Stimulated activated naive B cell treated with anti-CD40 and anti-IgM and Interleukin-4, amounts not matched to agents 10 μg/mL and 1 μg/mL and 100 μg/mL, for 72 hours (primary cell): ENCODE measurements at places on chromosomes 5 and 9.

- no peak for DNase-seq
- H3K36me3 ChIP-seq = peaks cover 28% of the 10 kb centered on the region
- H3K4me3 ChIP-seq = peak overlapping the region; percentile 3
- H3K4me1 ChIP-seq = peaks cover 54% of the 10 kb centered on the region
Measured at GRCh38 chr9:37405350-37405749, 17.1 kb upstream of the GRHPR start.

DNA sequence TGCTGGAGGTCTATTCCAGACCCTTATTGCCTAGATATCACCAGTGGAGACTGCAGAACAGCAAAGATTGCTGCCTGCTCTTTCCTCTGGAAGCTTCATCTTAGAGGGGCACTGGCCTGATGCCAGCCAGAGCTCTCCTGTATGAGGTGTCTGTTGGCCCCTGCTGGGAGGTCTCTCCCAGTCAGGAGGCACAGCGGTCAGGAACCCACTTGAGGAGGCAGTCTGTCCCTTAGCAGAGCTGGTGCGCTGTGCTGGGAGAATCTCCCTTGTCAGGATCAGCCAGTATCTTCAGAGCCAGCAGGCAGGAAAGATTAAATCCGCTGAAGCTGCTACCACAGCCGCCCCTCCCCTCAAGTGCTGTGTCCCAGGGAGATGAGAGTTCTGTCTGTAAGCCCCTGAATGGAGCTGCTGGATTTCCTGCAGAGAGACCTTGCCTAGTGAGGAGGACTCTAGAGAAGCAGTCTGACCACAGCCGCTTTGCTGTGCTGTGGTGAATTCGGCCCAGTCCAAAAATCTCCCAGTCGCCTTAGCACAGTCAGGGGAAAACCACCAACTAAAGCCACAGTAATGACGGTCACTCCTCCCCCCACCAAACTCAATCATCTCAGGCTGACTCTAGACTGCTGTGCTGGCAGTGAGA is 124.1 kb downstream of the JAKMIP2 start:
- no peak overlapping the region for H3K27ac ChIP-seq
- H3K4me1 ChIP-seq = no peaks in the 10 kb centered on the region
- no peaks in the 10 kb centered on the region for H3K27me3 ChIP-seq
- H3K36me3 ChIP-seq = peaks cover 2% of the 10 kb centered on the region

DNA sequence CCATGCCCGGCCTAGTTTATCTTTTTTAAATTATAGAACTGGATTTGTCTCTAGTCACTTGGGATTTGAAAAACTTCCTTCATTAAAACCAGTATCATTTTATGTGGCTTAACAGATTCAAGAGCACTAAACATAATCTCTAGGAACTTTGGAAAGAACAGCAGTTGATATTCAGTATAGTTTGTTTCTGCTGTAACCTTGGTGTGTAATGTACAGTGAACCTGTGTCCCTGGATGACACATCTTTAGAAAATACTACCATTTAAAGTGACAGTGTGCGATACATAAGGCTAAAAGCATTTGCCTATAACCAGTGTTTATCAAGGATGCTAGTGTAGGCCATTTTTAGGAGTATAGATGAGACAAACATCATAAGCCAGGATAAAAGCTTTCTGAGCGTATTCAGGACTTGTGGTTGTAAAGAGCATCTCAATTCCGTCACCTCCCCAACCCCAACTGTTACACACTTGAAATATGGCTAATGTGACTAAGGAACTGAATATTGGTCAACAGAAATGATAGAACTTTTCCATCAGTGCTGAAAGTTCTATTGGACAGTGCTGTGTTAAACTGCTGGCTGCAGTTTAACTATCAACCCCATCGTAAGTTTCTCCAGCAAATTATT is 4.4 kb downstream of the SNX18 start:
- H3K4me1 ChIP-seq = peaks cover 42% of the 10 kb centered on the region
- no peak for DNase-seq
- H3K4me3 ChIP-seq = peak overlapping the region; percentile 45
- no peak overlapping the region for H3K27ac ChIP-seq

DNA sequence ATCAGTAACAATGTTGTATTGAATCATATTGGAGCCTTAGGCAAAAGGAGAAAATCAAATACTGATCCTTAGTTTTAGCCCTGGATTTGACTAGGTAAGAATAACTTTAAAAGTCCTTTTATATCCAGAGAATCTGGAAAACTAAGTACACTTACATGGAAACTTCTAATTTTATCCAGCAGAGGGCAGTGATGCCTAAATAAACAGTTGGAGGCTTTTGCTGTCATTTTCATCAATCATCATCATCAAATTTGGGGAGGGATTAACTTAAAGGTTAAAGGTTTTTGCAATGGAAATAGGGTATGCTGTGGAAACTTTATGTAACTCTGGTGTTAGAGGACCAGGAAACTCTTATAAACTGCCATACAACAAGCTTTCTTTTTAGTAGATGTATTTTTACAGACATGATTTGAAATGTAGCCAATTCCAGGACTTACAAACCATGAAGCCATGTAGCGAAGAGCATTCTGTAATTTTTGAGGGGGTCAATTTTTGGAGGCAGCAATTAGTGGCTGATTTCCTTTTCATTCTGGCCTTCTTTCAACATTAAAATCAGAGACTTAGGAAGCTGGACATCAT is 112.7 kb downstream of the OSTF1 start:
- H3K36me3 ChIP-seq = no peaks in the 10 kb centered on the region
- no peak for DNase-seq
- peaks cover 5% of the 10 kb centered on the region for H3K27me3 ChIP-seq
- peaks cover 4% of the 10 kb centered on the region for H3K4me1 ChIP-seq
- no peak overlapping the region for H3K4me3 ChIP-seq
- no peak overlapping the region for H3K27ac ChIP-seq

DNA sequence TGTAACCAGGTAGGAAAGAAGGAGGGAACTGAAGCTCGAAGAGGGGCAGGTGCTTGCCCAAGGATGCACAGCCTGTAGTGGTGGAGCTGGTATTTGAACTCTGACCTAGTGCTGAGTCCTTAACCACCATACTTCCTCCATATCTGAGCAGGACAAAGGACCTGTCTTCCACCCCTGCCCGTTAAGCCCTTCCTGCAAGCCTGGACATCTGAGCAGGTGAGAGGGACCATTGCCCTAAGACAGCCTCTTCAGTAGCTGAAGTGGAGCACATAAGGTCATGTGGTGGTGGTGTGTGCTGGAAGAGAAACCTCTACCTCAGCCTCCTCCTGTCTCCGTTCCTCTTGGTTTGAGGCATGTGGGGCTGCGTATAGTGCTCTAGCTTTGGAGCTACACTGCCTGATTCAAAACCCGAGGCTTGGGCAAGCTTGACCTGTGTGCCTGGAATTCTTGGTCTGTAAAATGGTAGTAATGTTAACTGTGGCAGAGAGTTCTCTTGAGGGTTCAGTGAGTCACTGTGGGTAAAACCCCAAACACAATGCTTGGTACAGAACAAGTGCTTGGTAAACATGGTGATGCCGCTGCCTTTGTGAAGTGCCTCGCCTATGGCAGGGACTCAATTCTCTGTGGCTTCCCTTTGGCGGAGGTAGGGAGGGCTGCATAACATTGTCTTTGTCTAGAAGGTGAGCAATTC is 7.4 kb downstream of the GALNT10 start:
- no peak overlapping the region for H3K4me3 ChIP-seq
- peaks cover 10% of the 10 kb centered on the region for H3K36me3 ChIP-seq
- H3K27me3 ChIP-seq = no peaks in the 10 kb centered on the region
- H3K27ac ChIP-seq = no peak overlapping the region
- peaks cover 41% of the 10 kb centered on the region for H3K4me1 ChIP-seq

GRCh38 chr5:175606409-175606808 is 51.5 kb upstream of the HRH2 start:
- H3K27ac ChIP-seq = no peak overlapping the region
- H3K27me3 ChIP-seq = peaks cover 34% of the 10 kb centered on the region
- no peaks in the 10 kb centered on the region for H3K4me1 ChIP-seq

DNA sequence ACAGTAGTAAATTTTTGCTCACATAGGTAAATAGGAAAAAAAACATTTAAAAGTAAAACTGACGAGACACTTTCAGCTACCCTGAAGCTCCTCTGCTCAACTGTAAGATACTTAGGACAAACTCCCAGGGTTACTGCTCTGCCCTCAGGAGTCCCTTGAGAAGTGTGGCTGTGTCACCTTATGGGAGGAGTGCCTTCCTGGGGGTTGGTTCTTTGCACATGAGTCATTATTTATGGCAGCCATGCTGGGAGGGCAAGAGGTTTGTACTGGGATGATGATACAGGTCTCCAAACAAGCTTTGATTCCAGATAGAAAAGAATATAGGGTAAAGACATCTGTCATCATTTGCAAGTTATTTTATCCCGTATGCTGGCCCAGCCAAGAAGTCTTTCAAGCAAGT is 45.9 kb downstream of the TTC1 start:
- no peaks in the 10 kb centered on the region for H3K4me1 ChIP-seq
- no peak overlapping the region for H3K4me3 ChIP-seq
- no peaks in the 10 kb centered on the region for H3K27me3 ChIP-seq

- H3K4me3 ChIP-seq = no peak overlapping the region
- H3K4me1 ChIP-seq = no peaks in the 10 kb centered on the region
- H3K27me3 ChIP-seq = no peaks in the 10 kb centered on the region
- no peak overlapping the region for H3K27ac ChIP-seq
- no peaks in the 10 kb centered on the region for H3K36me3 ChIP-seq
Measured at GRCh38 chr9:83154087-83154736, 91.3 kb upstream of the RASEF start.

GRCh38 chr9:107239474-107239873 is 43.6 kb upstream of the RAD23B start:
- DNase-seq = no peak
- no peak overlapping the region for H3K4me3 ChIP-seq
- peaks cover 12% of the 10 kb centered on the region for H3K27me3 ChIP-seq
- peaks cover 8% of the 10 kb centered on the region for H3K4me1 ChIP-seq

DNA sequence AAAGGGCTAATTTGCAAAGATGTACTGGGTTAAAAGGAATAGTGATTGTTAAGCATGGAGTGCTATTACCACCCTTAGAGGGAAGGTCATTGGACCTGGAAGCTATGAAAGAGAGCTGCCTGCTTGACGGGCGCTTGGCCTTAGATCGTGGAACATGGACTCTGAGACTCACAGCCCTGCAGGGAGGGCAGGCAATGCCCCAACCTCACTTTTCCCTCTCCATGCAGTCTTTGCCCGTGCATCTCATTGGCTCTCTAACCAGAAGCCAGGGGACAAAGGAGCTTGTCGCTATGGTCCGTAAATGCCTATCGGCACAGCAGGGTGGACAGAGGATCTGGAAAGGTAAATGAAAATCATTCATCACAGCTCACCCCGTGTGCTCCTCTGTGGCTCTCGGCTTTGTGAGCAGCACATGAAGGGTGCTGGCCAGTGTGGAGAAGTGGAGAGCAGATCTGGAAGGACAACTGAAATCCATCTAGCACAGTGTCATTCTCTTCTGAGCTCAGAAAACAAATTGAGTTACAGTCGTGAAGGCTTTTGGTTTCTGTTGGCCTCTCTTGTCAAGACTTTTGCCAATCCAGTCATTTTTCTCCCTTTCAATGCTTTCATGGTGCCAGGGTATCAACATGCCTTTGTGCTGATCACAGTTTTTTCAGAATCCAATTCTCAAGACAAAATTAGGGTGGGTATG is 186.2 kb downstream of the SNX18 start:
- no peaks in the 10 kb centered on the region for H3K36me3 ChIP-seq
- H3K27ac ChIP-seq = peak overlapping the region; percentile 37
- DNase-seq = no peak
- no peaks in the 10 kb centered on the region for H3K27me3 ChIP-seq
- peaks cover 27% of the 10 kb centered on the region for H3K4me1 ChIP-seq
- H3K4me3 ChIP-seq = no peak overlapping the region

- no peak overlapping the region for H3K27ac ChIP-seq
- DNase-seq = no peak
- no peaks in the 10 kb centered on the region for H3K4me1 ChIP-seq
- H3K4me3 ChIP-seq = no peak overlapping the region
- no peaks in the 10 kb centered on the region for H3K27me3 ChIP-seq
Measured at GRCh38 chr5:167814040-167814439, 477.4 kb upstream of the WWC1 start.

DNA sequence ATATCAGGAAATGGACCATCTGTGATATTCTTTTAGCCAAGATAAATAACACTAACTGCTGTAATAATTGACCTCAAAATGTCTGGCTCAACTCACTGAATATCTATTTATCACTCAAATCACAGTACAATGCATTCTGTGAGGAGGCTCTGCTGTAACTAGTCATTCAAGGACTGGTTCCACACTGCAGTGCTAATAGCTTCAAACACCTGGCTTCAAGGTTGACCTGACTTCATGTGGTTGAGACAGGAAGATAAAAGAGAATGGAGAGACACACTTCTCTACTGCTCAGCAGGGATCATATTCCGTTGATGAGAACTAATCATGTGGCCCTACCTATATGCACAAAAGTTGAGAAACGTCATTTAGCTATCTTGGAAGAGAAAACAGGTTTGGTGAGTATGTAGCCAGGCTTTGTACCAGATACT is 3.4 kb upstream of the RHOBTB3 start:
- H3K4me3 ChIP-seq = no peak overlapping the region
- DNase-seq = no peak
- no peaks in the 10 kb centered on the region for H3K36me3 ChIP-seq
- peaks cover 16% of the 10 kb centered on the region for H3K27me3 ChIP-seq
- H3K4me1 ChIP-seq = peaks cover 9% of the 10 kb centered on the region

DNA sequence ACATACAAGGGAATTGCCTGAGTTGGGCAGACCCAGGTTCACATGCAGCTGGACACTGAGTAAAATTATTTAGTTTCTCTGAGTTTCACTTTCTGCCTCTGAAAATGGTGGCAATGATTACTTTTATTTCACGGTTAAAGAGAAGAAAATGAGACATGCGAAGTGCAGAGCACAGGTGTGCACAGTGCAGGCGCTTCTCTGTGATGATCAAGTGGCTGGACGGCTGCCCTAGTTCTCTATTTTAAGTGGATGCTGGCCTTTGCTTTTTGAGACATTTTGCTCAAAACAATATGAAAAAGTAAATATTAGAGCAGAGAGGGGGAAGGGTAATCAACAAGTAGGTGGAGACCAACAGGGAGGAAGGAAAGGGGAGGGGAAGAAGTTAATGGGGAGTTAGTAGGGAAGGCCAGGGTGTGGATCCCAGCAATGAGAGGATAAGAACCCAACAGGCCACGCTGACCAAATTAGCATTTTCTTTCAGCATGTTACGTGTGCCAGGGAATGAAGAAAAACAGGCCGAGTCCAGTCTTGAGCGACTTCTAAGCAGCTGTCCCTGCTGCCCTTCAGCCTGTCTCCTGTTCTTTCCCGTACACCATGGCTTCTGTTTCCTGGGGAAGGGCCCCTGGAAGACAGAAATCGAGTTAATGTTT is 16.1 kb downstream of the SNX18 start:
- H3K4me1 ChIP-seq = peaks cover 42% of the 10 kb centered on the region
- peak overlapping the region; percentile 89 for H3K27ac ChIP-seq
- peaks cover 21% of the 10 kb centered on the region for H3K36me3 ChIP-seq

DNA sequence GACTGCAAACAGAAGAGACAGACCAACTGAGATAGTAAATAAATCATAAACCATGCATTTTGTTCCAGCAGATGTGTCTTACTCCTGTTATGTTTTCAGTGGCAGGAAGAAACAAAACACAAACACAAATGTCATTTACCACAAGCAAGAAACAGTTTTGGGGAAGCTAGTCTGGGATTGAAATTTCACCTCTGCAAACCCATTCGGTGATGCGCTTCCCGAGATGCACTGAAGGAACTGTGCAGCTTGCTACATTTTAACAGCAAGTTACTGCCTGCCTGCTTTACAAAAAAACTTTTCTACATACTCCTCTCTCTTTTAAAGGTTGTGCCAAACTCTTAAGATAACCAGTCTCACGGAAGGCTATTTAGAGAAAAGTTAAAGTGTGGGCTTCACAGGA is 3.2 kb downstream of the MACROH2A1 start:
- peaks cover 86% of the 10 kb centered on the region for H3K4me1 ChIP-seq
- no peak for DNase-seq
- H3K36me3 ChIP-seq = peaks cover 20% of the 10 kb centered on the region
- H3K27me3 ChIP-seq = no peaks in the 10 kb centered on the region
- no peak overlapping the region for H3K27ac ChIP-seq

- no peaks in the 10 kb centered on the region for H3K27me3 ChIP-seq
- H3K36me3 ChIP-seq = no peaks in the 10 kb centered on the region
- no peak overlapping the region for H3K27ac ChIP-seq
- no peak overlapping the region for H3K4me3 ChIP-seq
Measured at GRCh38 chr5:151892393-151892792, 32.3 kb downstream of the GLRA1 start.
